Eye (tissue), 1 donor: ENCODE measurements at places on chromosomes 3 and 15.

DNA sequence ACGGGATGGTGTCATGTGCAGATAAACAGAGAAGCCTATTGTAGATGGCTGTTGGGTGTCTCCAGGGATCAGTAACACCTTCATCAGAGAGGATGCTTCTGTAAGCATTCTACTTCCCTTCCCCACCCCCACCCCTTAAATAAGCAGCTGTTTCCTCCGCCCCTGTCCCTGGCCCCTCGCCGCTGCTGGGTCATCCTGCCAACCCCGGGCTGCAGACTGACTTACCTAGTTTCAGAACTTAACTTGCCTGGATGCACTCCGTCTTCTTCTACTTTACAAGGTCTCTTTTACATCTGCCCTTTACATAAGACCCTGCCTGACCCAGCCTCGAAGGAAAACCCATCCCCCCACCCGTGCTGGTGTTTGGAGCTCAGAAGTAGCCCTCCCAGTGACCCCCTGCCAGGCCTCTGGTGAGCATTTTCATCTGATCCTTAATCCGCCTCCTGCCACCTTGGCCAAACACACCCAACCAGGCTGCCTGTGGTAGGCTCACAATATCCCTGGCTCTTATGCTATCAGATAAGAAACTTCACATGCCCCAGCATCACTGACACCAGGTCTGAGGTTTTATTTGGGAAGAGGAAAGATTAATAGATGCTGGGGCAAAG lies 103.0 kb upstream of the HES1 start:
- DNase-seq, result no peak

GRCh38 chr15:101347454-101347853 lies 52.4 kb upstream of the SNRPA1 start:
- DNase-seq, result peak; percentile 34

- DNase-seq, result peak; percentile 83
Measured at GRCh38 chr3:197029511-197030167, at the start of gene MELTF. Gene MELTF (minus strand): TSS chr3:197029817. CDS start chr3:197029702, 115 bp downstream.

DNA sequence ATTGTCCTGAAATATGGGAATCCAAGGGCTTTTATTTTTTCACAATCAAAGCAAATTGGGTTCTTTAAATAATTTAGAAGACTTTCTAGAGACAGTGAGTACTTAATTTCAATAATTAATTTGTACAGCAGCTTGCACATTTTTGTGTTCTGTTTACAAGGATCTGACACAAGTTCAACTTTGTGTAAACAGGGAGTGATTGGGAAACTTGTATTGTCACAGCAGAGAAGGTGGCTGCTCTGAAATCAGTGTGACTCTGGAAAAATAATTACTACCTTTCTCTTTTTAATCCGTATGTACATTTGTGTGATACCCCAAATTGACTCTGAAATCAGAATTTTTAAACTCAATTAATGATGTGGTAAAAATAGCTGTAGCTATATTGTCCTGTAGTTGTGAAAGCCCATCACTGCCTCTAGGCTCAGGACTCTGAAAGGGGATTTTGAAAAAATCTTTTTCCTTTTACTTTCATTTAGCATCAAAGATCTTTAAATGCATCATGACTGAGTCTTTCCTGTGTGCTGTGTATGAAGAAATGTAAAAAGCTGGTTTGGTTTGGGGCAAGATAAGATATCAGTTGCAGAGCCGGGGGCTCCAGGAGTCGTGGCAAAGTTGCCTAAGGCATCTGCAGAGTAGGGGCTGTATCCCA lies 45.1 kb downstream of the MFSD1 start:
- DNase-seq, result no peak

GRCh38 chr3:139119331-139120025 lies 74.8 kb upstream of the PRR23C start:
- no peak for DNase-seq

- DNase-seq, result peak; percentile 10
Measured at GRCh38 chr3:108130701-108131474, 40.1 kb upstream of the CD47 start.

- peak; percentile 27 for DNase-seq
Measured at GRCh38 chr15:60589253-60589652, 110.3 kb upstream of the ICE2 start.

- no peak for DNase-seq
Measured at GRCh38 chr3:46163556-46164041, 44.5 kb downstream of the CCR1 start.

DNA sequence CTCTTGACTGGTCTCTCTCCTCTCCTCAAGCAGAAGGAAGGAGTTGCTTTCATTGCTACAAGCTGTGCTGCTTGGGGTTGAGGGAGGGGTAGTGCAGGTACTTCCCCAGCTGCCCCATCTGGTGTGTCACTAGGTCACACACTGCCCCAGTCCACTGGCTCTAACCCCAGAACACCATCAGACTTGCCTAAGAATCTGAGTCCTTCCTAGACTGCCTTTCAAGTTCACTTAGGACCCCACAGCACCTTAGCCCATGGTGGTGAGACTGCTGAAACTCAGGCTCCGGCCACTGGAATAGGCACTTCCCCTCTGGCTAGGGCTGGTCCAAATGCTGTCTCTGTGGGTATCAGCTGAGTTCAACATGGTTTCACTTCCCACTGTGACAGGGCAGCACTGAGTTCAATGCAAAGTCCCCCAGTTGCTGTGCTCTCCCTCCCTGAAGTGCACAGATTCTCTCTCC lies 279.7 kb upstream of the GOLGA6L4 start:
- DNase-seq, result no peak

GRCh38 chr3:31800436-31800835 lies 180.6 kb downstream of the OSBPL10 start:
- no peak for DNase-seq

DNA sequence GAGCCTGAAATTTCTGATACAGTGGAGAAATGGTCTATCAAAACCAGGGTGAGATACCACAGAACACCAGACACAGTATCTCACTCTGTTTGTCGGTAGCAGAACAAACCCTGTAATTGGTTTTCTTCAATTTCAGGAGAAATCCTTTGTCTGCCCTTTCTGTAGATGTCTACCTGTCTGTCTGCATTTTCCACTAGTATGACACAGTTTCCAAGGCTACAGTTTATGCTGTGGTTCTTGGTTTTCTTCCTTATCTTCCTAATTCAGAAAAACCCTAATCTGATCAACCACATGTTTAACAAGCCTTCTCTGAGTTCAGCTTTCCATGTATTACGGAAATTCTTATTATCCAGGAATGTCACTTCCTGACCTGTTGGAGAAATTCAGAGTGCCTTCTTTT lies 70.8 kb downstream of the SCN11A start:
- no peak for DNase-seq

- peak; percentile 60 for DNase-seq
Measured at GRCh38 chr3:124805671-124806070, 75.4 kb downstream of the UMPS start.

- DNase-seq, result no peak
Measured at GRCh38 chr3:125200731-125201139, 11.8 kb downstream of the SLC12A8 start.

- DNase-seq, result no peak
Measured at GRCh38 chr3:105629718-105630117, 239.1 kb downstream of the CBLB start.

DNA sequence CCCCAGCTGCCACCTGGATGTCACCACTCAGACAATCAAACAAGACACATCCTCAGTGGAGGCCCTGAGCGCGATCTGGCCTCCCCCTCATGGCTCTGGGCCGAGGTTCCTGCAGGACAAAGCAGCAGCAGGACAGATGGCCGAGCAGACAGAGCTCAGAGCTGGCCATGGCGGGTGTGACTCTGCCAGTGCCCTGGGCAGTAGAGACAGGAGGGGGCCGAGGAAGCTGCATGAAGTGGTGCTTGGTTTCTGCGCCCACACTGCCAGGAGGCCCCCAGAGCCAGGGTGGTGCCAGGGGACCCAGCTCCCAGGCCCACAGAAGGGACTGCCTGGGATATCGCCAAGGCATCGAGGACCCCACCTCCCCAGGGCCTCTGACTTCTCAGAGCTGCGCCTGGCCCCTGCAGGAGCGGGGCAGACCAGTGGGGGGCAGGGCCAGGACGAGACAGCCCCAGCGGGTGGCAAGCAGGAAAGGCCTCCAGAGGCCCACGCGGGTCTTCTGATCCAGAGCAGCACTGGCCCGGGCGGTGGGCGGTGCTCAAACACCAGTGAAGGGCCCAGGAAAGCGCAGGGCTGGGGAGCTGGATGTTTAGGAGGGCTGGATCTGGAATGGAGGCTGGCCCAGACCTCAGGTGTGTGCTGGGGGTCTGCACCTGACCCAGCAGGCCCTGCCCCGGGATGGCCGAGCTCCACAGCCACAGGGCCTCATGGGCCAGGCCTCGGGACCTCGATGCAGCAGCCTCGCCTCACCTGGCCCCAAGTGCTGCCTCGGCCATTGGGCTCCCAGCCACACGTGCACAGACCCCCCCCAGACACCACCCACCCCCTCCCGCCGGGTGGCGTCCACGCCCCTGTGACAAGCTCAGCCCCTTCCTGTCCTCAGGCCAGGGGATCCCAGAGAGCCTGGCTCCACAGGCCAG lies 76.0 kb downstream of the GOLGA8G start:
- peak; percentile 15 for DNase-seq

GRCh38 chr15:39543651-39544050 lies 37.2 kb upstream of the THBS1 start:
- no peak for DNase-seq

DNA sequence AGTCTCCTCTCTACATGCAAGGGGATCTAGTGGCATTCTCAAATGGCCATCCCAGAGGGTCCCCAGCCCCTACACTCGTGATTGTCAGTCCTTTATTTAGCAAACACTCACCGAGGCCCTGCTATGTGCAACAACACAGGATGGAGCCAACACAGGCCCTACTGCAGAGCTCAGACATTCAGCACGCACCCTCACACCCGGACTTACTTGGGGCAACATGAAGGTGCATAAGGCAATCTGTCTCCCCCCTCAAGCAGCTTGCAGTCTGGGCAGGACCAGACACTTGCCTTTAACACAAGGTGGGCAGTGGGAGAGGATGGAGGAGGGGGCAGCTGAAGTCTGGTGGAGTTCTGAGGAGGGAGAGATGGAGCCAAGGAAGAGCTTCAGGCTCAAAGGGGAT lies 258.4 kb downstream of the XXYLT1 start:
- no peak for DNase-seq

- no peak for DNase-seq
Measured at GRCh38 chr3:16407366-16407765, 106.1 kb downstream of the RFTN1 start.

DNA sequence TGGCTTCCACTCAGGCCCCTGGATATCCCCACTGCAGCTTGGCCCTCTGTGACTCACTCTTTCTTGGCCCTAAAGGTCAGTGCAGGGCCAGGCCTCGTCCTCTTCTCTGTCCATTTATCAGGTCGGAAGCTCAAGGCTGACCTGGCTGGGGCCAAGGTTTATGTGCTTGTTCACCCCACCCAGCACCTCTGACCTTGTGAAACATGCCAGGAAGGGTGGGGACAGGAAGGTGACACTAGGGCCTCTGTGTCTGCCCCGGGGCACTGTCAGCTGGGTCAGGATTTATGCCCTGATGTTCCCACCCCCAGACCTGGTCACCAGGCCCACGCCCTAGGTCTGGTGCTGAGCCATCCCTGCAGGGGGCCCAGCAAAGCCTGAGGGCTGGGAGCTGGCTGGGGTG lies 103.8 kb downstream of the FBLN2 start:
- no peak for DNase-seq

- DNase-seq, result no peak
Measured at GRCh38 chr15:34341381-34342212, 1.3 kb downstream of the NOP10 start.

DNA sequence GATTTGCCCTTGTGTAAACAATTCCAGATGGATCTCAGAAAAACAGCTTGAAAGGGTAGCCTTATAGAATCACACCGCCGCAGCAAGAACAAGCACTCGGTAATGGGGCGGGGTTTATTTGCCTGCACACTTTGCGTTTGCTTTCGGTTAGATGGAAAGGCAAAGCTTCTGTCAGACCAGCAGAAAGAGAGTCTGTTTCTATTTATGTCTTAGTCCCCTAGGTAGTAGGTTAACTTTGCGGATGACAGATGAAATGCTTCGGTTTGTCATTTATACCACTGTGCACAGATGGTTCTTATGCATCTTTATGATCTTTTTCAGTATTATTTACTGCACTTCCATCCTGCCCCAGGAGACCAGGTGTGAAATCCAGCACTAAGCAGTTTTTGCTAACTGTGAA lies 62.2 kb downstream of the PYDC2 start:
- DNase-seq, result no peak

DNA sequence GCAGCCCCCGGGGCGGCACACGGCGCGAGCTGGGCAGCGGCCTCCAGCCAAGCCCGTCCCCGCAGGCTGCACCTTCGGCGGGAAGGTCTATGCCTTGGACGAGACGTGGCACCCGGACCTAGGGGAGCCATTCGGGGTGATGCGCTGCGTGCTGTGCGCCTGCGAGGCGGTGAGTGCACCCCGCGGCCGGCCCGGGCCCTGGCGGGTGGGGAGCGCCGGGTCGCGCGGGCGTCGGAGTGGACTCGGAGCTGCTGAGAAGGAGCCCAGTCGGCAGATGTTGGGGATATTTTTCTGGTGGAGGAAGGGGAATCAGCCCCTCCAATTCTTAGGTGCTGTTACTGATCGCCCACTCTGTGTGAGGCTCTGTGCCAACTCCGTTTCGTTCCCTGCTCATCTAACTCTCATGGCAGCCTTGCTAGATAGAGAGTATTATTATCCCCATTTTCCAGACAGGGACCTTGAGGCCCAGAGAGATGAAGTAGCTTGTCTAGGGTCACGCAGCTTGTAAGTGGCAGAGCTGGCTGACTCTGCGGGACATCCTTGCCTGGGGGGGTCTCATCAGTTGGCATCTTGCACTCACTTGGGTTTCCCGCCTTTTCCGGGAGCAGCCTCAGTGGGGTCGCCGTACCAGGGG lies 890 bp downstream of the CHRD start:
- DNase-seq, result peak; percentile 59

DNA sequence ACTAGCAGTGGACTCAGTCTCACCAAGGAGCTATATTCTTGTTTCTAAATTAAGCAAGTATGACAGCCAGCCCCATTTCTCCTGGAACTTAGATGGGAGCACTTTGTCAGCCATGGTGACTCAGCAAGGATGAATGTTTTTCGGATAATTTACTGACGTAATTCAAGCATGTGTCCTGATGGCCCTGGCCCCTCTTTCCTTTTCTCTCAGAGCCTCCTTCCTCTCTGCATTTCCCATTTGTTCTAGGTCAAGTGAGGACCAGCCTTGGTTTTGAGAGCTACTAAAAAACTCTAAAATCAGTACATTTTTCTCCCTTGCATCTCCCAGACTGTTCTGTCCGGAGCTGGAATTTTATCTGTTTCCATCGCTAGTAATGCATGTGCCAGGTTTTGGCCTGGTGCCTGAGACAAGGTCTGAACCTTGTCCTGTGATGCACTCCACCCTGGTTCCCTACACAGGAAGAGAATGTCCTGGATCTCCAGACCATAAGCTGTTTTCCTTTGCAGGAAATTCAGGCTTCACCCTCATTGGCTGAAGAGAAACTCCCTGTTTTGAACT lies 256.6 kb upstream of the ROPN1 start:
- DNase-seq, result no peak

- DNase-seq, result no peak
Measured at GRCh38 chr3:77188210-77188609, 148.3 kb downstream of the ROBO2 start.
